ENCODE measurements at places on chromosomes 12 and 14. TPM values are rescaled to one million over a fixed set of nuclear protein-coding genes. Genes with fewer than 3 reads are reported as not detected.

LRRC43 gene
- total RNA-seq = 0.27 TPM

LAG3 gene
- total RNA-seq = 1.1 TPM

ADAM21 gene
- total RNA-seq = 0.07 TPM

PELI2 gene
- total RNA-seq = 1.7 TPM

DERA gene
- 38.4 TPM for total RNA-seq

PLBD2 gene
- 25.9 TPM for total RNA-seq

All from A549 treated with RU486 at 1 μM for 4 hours (cell line).